SJSA1 (cell line): ENCODE measurements at places on chromosomes 7 and 10. TPM values are rescaled to one million over a fixed set of nuclear protein-coding genes. Genes with fewer than 3 reads are reported as not detected.

The CLDN4 gene
- total RNA-seq: 0.16 TPM in 1 of 2 replicates, not detected in the other

The LIPN gene
- not detected in 2 replicates for total RNA-seq

The OPALIN gene
- not detected in 2 replicates for total RNA-seq

GRCh38 chr7:32518534-32519140, 23.3 kb downstream of the AVL9 start:
- no peak for DNase-seq
- peaks cover 43% of the 10 kb centered on the region for H3K36me3 ChIP-seq

DNA sequence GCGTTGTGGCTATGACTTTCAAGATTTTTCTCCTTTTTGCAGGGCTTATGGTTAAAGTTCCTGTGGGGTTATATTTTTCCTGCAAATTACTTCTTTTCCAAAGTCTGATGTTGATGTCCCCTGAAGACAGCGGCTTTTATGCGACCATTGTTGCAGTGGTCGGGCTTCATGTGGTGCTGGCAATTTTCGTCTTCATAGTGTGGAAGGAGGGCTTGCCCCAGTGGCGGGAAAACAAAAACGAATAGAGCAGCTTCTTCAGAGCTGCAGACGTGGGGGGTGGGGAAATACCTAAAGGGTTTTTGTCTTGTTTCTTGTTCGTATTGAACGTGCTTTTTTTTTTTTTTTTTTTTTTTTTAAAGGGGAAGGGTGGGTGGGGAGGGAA, 53.8 kb downstream of the MCMBP start:
- no peak overlapping the region for H3K27ac ChIP-seq
- no peaks in the 10 kb centered on the region for H3K4me1 ChIP-seq
- H3K36me3 ChIP-seq: peaks cover 18% of the 10 kb centered on the region; the same call in 1 of the 2 replicates
- H3K27me3 ChIP-seq: no peaks in the 10 kb centered on the region
- DNase-seq: no peak

DNA sequence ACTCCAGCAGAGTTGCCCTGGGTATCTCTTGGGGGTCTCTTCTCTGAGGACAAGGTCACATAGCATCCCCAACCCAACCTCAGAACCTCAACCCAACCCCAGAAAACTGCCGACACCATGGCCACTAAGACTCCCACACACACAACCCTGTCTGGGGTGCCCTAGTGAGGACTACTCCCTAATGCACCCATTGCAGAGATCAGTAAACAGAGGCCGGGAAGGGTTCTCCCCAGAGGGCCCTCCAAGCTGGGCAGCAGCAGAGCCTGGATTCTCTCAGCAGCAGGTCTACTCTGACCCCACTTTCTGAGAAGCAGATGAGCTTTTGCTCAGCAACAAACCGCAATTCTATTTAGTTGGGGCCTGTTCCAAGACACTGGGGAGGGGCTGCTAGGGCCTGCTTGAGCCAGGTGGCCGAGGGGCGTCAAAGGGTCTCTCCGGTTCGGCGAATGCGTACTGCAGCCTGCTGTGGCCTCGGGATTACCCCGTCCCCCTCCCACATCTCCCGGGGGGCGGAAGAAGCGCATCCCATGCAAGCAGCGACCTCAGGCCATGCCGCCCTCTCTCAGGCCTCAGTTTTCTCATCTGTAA, 828 bp downstream of the OGDHL start:
- H3K36me3 ChIP-seq: no peaks in the 10 kb centered on the region
- H3K27me3 ChIP-seq: peaks cover 22% of the 10 kb centered on the region
- no peak for DNase-seq
- H3K4me1 ChIP-seq: peaks cover 8% of the 10 kb centered on the region

DNA sequence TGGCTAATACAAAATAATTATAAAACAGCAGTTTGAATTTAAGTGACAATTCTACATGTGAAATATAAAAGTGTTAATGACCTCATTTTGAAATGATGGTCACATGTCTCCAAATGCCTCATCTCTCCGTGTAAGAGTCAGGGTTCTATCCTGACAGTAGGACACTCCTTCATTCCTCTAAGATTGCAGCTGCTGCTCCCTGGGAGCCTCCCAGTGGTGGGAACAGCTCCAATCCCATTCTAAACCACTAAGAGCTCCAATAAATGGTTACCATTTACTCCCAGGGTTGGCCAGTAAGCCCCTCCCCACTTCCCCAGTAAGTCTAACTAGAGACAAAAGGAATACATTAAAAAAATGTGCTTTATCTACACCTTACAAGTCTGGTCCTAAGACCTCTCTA, 344.6 kb upstream of the AOAH start:
- no peak overlapping the region for H3K27ac ChIP-seq
- DNase-seq: no peak
- no peaks in the 10 kb centered on the region for H3K4me1 ChIP-seq
- H3K4me3 ChIP-seq: no peak overlapping the region
- no peaks in the 10 kb centered on the region for H3K36me3 ChIP-seq

- H3K27ac ChIP-seq: no peak overlapping the region
- no peak overlapping the region for H3K4me3 ChIP-seq
- H3K27me3 ChIP-seq: 0 out of 2 replicates have a peak, but pooled peaks cover 2% of the 10 kb centered on the region
- H3K36me3 ChIP-seq: no peaks in the 10 kb centered on the region
- no peak for DNase-seq
These were observed 82.5 kb upstream of the CREB5 start for GRCh38 chr7:28329661-28330363.

DNA sequence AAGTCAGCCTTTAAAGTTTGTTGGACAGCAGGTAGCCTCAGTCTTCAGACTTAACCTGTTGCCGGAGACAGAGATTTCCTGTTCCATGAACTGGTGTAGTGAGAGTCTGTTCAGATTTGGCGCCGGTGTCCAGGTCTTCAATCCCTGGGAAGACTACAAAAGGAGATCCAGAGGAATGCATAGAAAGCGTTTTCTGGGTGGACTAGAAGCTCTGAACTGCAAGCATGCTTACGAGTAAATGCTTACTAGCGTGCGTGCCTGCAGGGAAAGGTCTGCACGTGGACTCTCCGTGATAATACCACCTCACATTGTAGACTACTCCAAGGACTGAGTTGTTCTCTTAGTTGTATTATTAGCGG, 878 bp downstream of the GLRX3 start:
- no peak for DNase-seq
- peaks cover 19% of the 10 kb centered on the region for H3K4me1 ChIP-seq
- H3K27ac ChIP-seq: peak overlapping the region; percentile 57
- H3K27me3 ChIP-seq: no peaks in the 10 kb centered on the region
- peaks cover 40% of the 10 kb centered on the region for H3K36me3 ChIP-seq

- no peaks in the 10 kb centered on the region for H3K27me3 ChIP-seq
- no peak for DNase-seq
- no peak overlapping the region for H3K27ac ChIP-seq
These were observed 37.1 kb downstream of the RBAK start for GRCh38 chr7:5082806-5083205.
